ENCODE measurements at places on chromosomes 12 and 14. TPM values are rescaled to one million over a fixed set of nuclear protein-coding genes. Genes with fewer than 3 reads are reported as not detected.

ENDOU gene
- not detected for total RNA-seq

SDSL gene
- total RNA-seq: 8.3 TPM

JPH4 gene
- total RNA-seq: 6.2 TPM

CDKL1 gene
- 21.8 TPM for total RNA-seq

TMEM121 gene
- total RNA-seq: 14.7 TPM

SUOX gene
- 30.5 TPM for total RNA-seq

HVCN1 gene
- 8.8 TPM for total RNA-seq

Data from metanephros (tissue), 2 donors.